Type B pancreatic cell (in vitro differentiated cells): ENCODE measurements at places on chromosomes 6 and 20.

- DNase-seq: no peak
- no peaks in the 10 kb centered on the region for H3K27me3 ChIP-seq
- H3K27ac ChIP-seq: no peak overlapping the region
- H3K4me3 ChIP-seq: no peak overlapping the region
- peaks cover 7% of the 10 kb centered on the region for H3K36me3 ChIP-seq
Observed at GRCh38 chr6:127471379-127472255, 12.4 kb upstream of the KIAA0408 start.

GRCh38 chr6:24064832-24065231 lies 61.2 kb upstream of the NRSN1 start:
- H3K4me3 ChIP-seq: no peak overlapping the region
- no peak for DNase-seq
- H3K27ac ChIP-seq: no peak overlapping the region
- no peaks in the 10 kb centered on the region for H3K27me3 ChIP-seq
- peaks cover 3% of the 10 kb centered on the region for H3K36me3 ChIP-seq
- H3K4me1 ChIP-seq: no peaks in the 10 kb centered on the region

DNA sequence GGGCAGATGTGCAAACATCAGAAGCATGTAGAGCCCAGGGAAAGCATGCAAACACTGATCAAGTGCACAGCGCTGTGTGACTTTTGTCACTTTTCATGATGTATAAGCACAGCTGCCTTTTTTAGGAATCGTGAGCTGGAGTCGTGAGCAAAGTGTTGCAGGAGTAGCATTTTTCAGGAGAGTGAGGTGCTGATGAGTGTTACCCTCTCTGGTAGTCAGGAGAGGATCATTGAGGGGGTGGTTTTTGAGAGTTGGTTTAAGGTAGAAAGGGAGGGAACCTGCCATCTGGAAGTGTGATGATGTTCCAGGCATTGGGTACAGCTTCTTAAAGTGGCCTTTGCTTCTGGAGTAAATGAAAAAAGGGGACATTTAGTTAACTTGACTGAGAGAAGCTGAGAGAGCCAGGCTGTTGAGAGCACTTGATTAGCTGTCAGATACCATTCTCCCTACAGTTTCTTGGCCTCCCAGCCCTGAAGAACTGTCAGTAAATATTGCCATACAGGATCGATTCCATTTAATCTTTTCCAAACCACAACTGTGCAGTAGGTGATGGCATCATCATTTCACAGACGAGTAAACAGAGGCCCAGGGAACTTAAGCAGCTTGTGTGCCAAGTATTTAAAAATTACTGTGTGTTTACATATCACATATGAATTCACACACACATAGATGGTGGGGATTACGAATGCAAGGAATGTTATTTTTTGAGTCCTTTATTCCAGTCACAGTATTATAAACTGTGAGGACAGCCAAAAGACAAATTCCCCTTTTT lies 28.9 kb downstream of the TPD52L1 start:
- H3K4me3 ChIP-seq: no peak overlapping the region
- no peaks in the 10 kb centered on the region for H3K27me3 ChIP-seq
- H3K36me3 ChIP-seq: peaks cover 4% of the 10 kb centered on the region
- DNase-seq: no peak
- H3K4me1 ChIP-seq: peaks cover 15% of the 10 kb centered on the region

- H3K27ac ChIP-seq: no peak overlapping the region
- H3K4me1 ChIP-seq: peaks cover 10% of the 10 kb centered on the region
- DNase-seq: no peak
- no peaks in the 10 kb centered on the region for H3K27me3 ChIP-seq
- H3K4me3 ChIP-seq: no peak overlapping the region
Observed at GRCh38 chr6:100304575-100304974, 160.1 kb downstream of the SIM1 start.

GRCh38 chr6:84847390-84848160 lies 83.2 kb upstream of the TBX18 start:
- no peaks in the 10 kb centered on the region for H3K27me3 ChIP-seq
- no peaks in the 10 kb centered on the region for H3K4me1 ChIP-seq
- no peaks in the 10 kb centered on the region for H3K36me3 ChIP-seq
- DNase-seq: no peak
- no peak overlapping the region for H3K4me3 ChIP-seq

- H3K36me3 ChIP-seq: no peaks in the 10 kb centered on the region
- peaks cover 1% of the 10 kb centered on the region for H3K4me1 ChIP-seq
- H3K27ac ChIP-seq: no peak overlapping the region
- H3K4me3 ChIP-seq: no peak overlapping the region
Observed at GRCh38 chr6:35170891-35171290, 29.8 kb upstream of the TCP11 start.

GRCh38 chr6:12138381-12138780 lies 126.3 kb downstream of the HIVEP1 start:
- no peak overlapping the region for H3K27ac ChIP-seq
- H3K4me3 ChIP-seq: no peak overlapping the region
- H3K4me1 ChIP-seq: no peaks in the 10 kb centered on the region
- peaks cover 55% of the 10 kb centered on the region for H3K36me3 ChIP-seq
- H3K27me3 ChIP-seq: no peaks in the 10 kb centered on the region

DNA sequence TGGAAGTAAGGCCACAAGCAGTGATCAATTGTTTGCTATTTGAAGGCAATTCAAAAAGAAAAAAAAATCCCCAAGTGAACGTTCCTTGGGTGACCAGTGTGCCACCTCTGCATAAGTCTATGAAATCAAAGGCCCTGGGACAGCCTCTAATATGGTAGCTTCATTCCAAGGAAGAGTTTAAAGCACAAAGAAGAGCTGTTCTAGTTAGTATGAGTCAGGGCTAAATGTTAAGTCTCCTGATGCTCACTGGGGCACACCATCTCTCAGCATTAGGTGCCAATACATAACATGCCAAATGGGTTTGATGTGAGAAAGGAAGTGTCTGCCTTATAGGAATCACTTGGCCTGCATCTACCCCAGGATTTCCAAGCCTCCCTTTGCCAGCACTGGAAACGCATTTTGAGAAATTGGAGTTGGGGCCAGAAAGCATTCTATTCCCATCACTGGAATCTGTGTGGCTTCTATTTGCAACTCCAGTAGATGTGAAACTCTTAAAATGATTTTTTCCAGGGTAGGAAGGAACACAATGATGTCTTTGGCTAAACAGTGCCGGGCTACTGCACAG lies 13.0 kb downstream of the UNC5CL start:
- peaks cover 8% of the 10 kb centered on the region for H3K36me3 ChIP-seq
- peaks cover 44% of the 10 kb centered on the region for H3K4me1 ChIP-seq
- no peaks in the 10 kb centered on the region for H3K27me3 ChIP-seq
- DNase-seq: no peak
- peak overlapping the region; percentile 38 for H3K27ac ChIP-seq

DNA sequence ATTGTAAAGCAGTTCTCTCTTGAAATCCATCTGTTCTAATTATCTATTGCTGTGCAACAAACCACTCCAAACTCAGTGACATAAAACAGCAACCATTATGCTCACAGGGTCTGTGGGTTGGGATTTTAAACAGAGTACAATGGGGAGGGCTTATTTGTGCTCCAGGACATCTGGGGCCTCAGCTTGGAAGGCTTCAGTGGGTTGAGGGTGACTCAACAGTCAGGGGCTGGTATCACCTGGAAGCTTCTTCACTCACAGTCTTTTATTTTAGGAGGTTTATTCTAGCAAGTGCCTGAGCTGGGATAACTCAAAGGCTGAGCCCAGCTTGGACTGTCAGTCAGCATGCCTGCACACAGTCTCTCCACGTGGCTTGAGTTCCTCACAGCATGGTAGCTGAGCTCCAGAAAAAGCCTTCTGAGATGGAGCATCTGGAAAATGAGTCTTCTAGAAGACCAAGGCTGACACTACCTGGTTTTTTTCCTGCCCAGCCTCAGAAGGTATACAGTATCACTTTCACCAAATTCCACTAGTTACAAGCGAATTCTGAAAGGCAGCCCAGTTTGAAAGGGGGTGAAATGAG lies 234.6 kb upstream of the ID4 start:
- H3K36me3 ChIP-seq: no peaks in the 10 kb centered on the region
- H3K27me3 ChIP-seq: peaks cover 11% of the 10 kb centered on the region
- peaks cover 6% of the 10 kb centered on the region for H3K4me1 ChIP-seq
- no peak overlapping the region for H3K4me3 ChIP-seq

- peaks cover 8% of the 10 kb centered on the region for H3K4me1 ChIP-seq
- no peak overlapping the region for H3K4me3 ChIP-seq
- H3K27me3 ChIP-seq: no peaks in the 10 kb centered on the region
- no peaks in the 10 kb centered on the region for H3K36me3 ChIP-seq
- H3K27ac ChIP-seq: no peak overlapping the region
Observed at GRCh38 chr6:18306977-18307376, 42.6 kb upstream of the DEK start.

- H3K36me3 ChIP-seq: peaks cover 8% of the 10 kb centered on the region
- H3K27ac ChIP-seq: no peak overlapping the region
Observed at GRCh38 chr6:42974919-42975505, 4.0 kb downstream of the PEX6 start.

DNA sequence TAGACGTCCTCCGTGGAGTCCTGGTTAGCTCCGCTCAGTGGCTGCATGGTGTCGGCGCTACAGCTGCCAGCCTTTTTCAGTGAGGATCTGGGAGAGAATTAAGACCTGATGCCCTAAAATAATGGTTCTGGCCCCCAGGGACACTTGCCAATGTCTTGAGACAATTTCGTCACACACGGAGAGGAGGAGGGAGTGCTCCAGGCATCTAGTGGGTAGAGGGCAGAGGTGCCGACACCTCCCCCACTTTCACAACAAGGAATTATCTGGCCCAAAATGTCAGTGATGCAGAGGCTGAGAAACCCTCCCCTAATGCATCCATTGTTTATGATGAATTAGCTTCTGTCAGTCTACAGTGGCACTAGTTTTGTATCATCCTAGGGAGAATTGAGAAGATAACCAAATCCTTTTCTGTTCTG lies 24.4 kb downstream of the TMEM181 start:
- H3K36me3 ChIP-seq: peaks cover 27% of the 10 kb centered on the region
- H3K4me3 ChIP-seq: no peak overlapping the region
- no peak overlapping the region for H3K27ac ChIP-seq
- H3K27me3 ChIP-seq: no peaks in the 10 kb centered on the region
- no peak for DNase-seq
- H3K4me1 ChIP-seq: no peaks in the 10 kb centered on the region
